ENCODE measurements at places on chromosomes 6 and 20.
A peak's percentile ranks its signal among the peaks of the same experiment; 100 is the strongest.

DNA sequence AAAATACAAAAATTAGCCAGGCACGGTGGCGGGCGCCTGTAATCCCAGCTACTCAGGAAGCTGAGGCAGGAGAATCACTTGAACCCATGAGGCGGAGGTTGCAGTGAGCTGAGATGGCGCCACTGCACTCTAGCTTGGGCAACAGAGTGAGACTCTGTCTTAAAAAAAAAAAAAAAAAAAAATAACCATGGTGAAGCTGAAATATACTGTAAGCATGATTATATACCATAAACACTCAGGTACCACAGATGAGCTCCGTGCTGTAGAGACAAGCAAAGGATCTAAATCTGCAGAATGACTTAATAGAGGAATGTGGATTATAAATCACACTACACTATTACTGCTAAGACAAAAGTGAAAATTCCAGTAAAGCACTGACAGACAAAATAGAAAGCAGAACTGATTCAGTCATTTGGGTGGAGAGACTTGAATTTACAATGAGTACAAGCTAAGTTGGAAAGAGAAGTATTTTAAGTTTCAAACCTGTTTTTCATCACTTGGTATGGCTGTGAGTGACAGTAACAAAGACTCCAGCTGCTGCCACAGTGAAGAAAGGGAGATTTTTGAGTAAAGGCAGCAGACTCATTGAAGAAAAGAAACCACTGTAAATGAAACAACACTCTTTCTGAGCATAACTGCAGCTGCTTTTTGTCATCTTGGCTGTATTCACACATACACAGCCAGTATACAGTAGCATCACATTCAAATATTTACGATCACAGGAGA, 322.1 kb downstream of the RNGTT start:
- no peak for DNase-seq

GRCh38 chr6:2412731-2413130, 167.3 kb upstream of the GMDS start:
- DNase-seq: no peak

DNA sequence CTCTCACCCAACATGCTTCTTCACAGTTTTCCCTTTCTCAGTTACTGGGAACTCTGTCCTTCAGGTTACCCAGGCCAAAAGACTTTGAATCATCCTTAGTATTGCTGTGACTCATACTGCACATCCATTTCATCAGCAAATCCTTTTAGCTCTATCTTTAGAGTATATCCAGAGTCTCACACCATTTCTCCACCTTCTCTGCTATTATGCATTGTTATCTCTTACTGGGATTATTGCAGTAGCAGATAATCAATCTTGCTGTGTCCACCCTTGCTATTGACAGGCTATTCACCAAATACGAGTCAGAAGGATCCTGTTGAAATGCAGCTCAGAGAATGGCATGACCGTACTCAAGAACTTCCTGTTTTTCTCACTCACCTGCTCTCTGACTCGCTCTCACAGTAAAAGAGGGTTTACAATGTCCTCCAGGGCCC, 57.3 kb downstream of the BCKDHB start:
- DNase-seq: peak; percentile 3

GRCh38 chr20:43699941-43700565, 26.7 kb downstream of the GTSF1L start:
- DNase-seq: no peak

DNA sequence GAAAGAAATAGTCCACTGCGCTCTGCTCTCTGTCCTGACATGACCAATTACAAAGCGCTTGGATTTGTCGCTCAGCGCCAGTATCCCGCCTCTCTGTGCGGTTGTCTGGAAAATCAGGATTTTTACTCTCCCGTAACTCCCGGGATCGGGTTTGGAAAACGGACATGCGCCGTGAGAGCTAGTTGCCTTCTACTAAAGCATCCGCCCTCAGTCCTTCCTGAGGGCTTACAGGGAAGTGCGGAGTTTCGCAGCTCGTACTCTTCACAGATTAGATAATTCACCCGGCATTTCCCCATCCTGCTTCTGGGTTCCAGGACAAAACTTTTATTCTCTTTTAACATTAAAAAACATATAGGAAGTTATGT, 427 bp upstream of the MKKS start:
- peak; percentile 81 for DNase-seq

DNA sequence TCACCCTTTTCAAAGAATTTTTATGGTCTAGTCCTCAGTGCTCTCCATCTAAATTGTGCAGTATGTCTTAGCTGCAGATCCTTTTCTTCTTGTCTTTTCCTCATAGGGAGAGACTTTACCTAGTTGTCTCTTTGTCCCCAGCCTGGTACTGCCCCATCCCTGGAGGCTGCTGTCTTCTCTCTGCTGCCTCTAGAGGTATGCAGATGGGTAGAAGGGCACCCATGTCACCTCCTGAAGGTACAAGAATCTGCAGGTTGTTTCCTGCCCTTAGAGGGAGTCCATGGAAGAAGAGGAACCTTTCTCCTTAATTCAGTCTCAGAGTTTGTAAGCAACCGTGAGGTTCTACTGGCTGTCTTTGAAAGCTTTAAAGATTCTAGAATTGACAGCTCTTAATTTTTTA, 39.1 kb downstream of the MCM8 start:
- no peak for DNase-seq

GRCh38 chr6:27693766-27694546, 218.2 kb downstream of the OR2B2 start:
- peak; percentile 26 for DNase-seq

GRCh38 chr6:25138233-25138933, 140.8 kb upstream of the CARMIL1 start:
- DNase-seq: peak; percentile 74

- DNase-seq: no peak
These were observed 181.0 kb downstream of the FOXC1 start for GRCh38 chr6:1790684-1791083.

DNA sequence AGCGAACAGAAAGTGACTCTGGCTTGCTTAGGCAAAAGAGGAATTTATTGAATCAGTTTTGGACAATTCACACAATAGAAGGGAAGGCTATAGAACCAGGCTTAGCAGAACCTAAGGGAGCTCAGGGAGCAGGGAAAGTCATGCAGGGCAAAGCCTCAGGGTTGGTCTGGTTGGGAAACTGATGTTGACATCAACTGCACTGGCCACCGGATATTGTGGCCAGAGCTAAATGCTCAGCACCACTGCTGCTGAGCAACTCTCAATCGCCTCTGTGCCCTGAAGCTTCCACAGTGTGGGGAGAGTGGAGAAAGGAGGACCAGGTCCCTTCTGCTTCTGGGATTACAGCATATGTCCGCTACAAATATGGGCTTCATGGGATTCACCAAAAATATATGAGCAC, 93.3 kb upstream of the GCM1 start:
- DNase-seq: no peak

GRCh38 chr20:32651537-32651936, 22.2 kb downstream of the C20orf203 start:
- DNase-seq: no peak

DNA sequence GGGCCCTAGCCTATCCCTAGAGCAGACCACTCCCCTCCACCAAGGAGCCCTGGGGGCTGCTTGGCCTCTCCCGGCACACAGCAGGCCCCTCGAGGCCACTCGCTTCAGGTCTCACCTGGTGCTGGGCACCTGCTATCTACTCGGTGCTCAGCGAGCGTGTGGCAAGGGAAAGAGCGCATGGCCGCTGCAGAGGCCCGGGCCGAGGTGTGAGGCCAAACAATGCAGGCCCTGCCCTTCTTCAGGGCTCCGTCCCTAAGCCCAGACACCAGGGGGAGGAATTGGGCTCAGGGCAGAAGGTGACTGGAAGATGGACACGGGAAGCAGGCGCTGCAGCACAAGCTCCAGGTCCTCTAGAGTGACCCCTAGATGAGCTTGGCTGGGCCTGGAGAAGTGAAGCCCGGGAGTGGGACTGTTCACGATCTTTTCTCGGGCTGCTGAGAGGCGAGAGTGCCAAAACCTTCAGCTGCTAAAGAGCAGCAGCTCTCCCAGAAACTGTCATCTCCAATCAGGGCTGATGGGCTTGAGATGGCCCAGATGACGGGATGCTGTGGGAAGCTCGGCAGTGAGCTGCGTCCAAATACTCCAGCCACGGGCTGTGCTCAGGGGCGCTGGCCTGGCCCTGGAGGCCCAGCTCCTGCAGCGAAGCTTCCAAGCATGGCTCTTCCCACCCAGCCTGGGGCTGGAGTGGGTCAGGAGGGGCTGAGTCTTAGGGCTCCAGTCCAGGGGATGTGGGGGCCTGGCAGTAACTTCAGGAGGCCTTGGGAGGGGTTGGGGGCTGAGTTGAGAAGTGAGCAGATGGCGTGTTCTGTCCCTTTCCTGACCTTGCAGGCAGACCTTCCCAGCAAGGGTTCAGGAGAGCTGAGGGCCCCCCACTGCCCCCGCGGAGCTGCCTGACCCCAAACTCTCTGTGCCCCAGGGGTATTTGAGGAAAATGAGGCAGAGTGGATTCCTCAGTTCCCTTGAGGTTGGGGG, 43.7 kb downstream of the APCDD1L start:
- no peak for DNase-seq

- DNase-seq: peak; percentile 42
These were observed 1.2 kb downstream of the SLC2A4RG start for GRCh38 chr20:63740627-63741353.

DNA sequence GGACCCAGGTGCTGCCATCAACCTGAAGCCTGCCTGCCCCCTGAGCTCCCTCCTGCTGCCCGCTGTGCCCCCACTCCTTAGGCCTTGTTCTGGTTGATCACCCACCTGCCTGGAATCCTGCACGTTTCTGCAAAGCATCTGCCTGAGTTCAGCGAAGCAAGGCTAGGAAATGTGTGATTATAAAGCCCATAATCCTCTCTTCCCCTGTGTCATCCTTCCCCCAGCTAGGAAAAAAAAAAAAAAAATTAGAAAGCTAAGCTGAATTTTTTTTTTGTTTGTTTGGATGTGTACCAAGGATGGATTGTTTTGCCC, 93.2 kb downstream of the FOXA2 start:
- DNase-seq: no peak

GRCh38 chr20:36498386-36499179, 42.7 kb upstream of the MYL9 start:
- no peak for DNase-seq

- DNase-seq: no peak
These were observed 325.4 kb downstream of the RNF144B start for GRCh38 chr6:18712595-18712994.

DNA sequence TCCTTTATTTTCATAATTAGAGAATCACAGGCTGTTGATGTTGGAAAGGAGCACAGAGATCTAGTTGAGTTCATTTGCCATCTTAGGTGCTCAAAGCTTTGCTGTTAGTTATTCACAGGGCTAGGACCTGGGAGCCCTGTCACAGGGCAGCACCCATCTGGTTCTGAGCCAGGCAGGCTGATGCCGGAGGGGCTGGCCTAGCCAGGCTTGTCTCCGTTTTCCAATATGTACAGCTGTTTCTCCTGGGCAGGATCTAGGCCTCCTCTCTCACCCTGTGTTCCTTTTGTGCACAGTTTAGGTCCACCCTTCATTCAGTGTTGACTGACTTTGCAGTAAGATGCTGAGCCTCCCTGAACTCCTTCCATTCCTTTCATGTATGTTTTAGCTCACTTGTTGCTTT, 33.4 kb downstream of the LRRC1 start:
- no peak for DNase-seq

GRCh38 chr6:89284963-89285735, 29.9 kb downstream of the GABRR2 start:
- DNase-seq: no peak

- peak; percentile 22 for DNase-seq
These were observed 113.5 kb downstream of the SLC22A3 start for GRCh38 chr6:160461641-160462040.

- DNase-seq: no peak
These were observed 44.6 kb downstream of the RIN2 start for GRCh38 chr20:19802492-19803158.

DNA sequence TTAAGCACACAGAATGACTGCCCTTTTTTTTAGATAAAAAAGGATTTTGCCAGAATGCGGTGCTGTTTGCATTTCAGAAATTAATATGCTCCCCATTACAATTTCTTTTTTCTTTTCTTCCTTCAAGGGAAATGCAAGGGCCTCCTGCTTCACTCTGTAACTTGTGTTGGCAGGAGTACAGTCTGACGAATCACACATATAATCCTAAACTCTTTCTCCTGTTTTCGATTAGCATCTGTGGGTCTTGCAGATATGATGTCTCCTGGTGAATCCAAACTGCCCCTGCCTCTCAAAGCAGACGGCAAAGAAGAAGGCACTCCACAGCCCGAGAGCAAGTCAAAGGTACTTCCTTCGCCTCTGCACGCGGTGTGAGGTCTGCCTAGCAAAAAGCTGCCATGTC, 149.5 kb downstream of the TMEM242 start:
- no peak for DNase-seq

DNA sequence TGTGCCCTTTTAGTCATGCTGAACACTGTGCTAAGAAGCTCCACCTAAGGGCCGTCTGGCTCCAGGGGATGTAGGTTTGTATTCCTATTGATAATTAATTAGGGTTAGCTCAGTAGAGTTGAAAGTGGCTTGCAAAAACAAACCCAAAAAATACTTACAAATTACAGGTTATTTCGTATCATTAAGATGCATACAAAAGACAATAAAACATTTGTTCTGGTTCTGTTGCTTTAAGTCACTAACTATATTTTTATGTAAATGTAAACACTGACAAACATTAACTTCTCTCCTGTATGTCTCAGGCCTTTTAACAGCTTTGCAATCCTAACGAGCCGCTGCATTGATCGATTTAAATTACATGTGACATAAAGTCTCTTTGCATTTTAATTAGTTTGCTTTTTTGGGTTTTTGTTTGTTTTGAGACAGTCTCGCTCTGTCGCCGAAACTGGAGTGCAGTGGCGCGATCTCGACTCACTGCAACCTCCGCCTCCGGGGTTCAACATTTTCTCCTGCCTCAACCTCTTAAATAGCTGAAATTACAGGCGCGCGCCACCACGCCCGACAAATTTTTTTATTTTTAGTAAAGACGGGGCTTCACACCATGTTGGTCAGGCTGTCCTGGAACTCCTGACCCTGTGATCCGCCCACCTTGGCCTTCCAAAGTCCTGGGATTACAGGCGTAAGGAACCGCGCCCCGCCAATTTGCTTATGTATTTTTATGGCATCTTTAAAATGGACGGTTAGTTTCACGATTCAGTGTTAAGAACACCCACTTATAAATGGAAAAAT, 110.9 kb downstream of the HFE start:
- DNase-seq: peak; percentile 74

DNA sequence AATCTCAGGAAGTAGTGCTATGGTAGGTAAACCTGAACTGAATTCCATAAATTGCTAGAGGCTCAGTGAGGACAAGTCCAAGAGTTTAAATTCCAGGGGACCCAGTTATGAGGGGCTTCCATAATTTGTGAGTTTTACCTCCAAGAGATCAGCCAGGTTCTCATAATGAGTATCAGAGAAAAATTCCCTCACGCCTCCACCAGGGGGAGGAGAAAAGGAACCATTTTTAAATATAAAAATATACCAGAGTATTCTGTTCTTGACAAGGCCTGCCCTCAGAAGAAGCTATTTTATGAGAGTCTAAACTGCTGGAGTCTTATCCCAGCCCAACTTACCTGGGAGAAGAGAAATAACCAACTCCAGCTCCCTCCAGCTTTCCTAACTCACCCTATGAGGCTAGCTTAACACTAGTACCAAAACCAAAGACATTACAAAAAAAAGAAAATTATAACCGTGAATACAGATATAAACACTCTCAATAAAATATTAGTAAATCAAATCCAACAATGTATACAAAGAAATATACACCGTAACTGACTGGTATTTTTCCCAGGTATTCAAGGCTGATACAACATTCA, 158.7 kb downstream of the TFAP2A start:
- no peak for DNase-seq

- DNase-seq: no peak
These were observed 665.6 kb downstream of the DHX35 start for GRCh38 chr20:39627765-39628164.

- DNase-seq: no peak
These were observed 26.8 kb upstream of the UBE2J1 start for GRCh38 chr6:89379281-89379680.
